Sigmoid colon (tissue), 7 donors: ENCODE measurements at places on chromosomes 11 and 22. TPM values are rescaled to one million over a fixed set of nuclear protein-coding genes. Genes with fewer than 3 reads are reported as not detected.
A peak's percentile ranks its signal among the peaks of the same experiment; 100 is the strongest.

- H3K27ac ChIP-seq: no peak overlapping the region
- H3K36me3 ChIP-seq: no peaks in the 10 kb centered on the region
- no peaks in the 10 kb centered on the region for H3K27me3 ChIP-seq
- H3K4me1 ChIP-seq: no peaks in the 10 kb centered on the region
Measured at GRCh38 chr11:40253166-40253565, 1206.3 kb downstream of the LRRC4C start.

GRCh38 chr11:27228232-27228905 lies 134.6 kb downstream of the CCDC34 start:
- H3K4me1 ChIP-seq: peaks cover 37% of the 10 kb centered on the region
- H3K36me3 ChIP-seq: no peaks in the 10 kb centered on the region
- H3K27ac ChIP-seq: peak overlapping the region; percentile 75
- no peak overlapping the region for H3K4me3 ChIP-seq
- no peaks in the 10 kb centered on the region for H3K27me3 ChIP-seq

- H3K36me3 ChIP-seq: no peaks in the 10 kb centered on the region
- no peak overlapping the region for H3K4me3 ChIP-seq
- H3K4me1 ChIP-seq: peaks cover 24% of the 10 kb centered on the region
- no peak for DNase-seq
- no peak overlapping the region for H3K27ac ChIP-seq
- H3K27me3 ChIP-seq: no peaks in the 10 kb centered on the region
Measured at GRCh38 chr11:103807806-103808205, 228.6 kb upstream of the DDI1 start.

The LINC01488 gene
- not detected for total RNA-seq
